ENCODE measurements at places on chromosomes 2 and 18. TPM values are rescaled to one million over a fixed set of nuclear protein-coding genes. Genes with fewer than 3 reads are reported as not detected.

The FOXI3 gene
- not detected for total RNA-seq

The ARHGEF4 gene
- not detected for total RNA-seq

DNA sequence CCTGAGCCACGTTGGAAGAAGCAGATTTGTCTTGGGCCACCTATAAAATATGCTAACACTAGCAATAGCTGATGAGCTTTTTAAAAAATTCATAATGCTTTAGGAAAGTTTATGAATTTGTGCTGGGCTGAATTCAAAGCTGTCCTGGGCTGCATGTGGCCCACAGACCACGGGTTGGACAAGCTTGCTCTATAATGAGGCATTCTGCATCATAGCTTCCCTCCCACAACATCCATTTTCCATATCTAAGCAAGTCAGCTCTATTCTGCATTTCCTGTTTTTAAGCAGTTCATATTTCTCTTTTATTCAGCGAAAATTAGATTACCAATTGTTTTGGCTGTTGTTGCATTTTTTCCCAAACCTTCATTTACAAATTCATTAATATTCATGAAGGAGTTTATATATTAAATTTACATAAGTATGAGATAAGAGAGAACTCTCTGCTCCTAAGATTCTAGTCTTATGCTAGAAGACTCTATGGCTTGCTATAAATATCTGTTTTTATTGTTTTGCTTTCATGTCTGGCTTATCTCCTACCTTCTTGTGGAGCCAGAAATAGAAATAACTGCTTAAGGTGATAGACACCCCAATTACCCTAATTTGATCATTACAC is 114.5 kb upstream of the HNRNPA3 start:
- DNase-seq, result no peak

The TRIM43 gene
- total RNA-seq, result not detected

DNA sequence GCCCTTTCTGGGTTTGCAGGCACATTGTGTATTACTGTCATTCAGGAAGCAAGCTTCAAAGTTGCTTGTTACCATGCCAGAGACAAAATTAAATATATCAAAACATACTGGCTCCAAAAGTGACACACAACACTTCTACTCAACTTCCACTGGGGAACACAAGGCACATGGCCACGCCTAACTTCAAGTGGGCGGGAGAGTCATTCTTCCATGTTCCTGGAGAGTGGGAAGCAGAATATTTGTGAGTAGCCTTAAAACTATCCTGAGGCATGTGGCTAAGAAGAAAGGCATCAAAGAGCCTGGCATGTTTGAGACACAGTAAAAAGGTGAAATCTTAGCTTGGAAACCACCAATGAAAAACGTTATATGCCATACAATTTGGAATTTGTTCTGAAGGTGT is 90.5 kb upstream of the TACR1 start:
- DNase-seq, result peak; percentile 51

The SKOR2 gene
- total RNA-seq, result not detected

DNA sequence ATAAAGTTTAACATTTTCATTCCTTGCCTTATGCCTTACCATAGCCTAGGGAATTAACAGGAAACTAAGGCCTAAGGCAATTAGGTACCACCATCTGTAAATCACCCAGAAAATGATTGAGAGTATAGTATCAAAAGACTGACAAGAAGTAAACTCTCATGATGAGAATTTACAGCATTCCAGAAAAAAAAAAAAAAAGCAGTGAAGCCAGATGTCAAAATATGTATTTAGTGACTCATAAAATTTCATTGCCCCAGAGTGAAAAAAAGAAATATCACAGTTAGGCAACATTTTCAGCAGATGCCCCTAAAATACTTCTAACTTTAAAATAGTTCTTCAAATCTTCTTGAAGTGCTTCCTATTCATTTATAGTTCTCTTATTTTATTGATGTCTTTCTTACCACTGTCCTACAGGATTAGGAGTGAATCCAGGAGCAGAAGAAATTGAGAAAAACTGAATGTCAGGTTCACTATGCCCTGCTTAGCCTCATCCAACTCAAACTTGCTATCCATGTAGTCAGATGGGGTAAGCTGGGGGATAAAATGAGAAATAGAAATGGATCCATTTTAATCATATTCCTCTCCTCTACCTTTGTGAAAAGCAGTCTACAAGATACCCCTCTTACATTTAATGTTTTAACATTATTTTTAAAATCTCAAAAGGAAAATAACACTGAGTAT is 57.3 kb upstream of the TANK start:
- peak; percentile 71 for DNase-seq

GRCh38 chr18:9055185-9055584 is 47.3 kb upstream of the NDUFV2 start:
- DNase-seq, result peak; percentile 71

- no peak for DNase-seq
Observed at GRCh38 chr18:2912357-2913299, 65.8 kb downstream of the EMILIN2 start.

- no peak for DNase-seq
Observed at GRCh38 chr2:238905224-238905623, 57.3 kb downstream of the TWIST2 start.

- peak; percentile 80 for DNase-seq
Observed at GRCh38 chr2:27903649-27904404, 13.3 kb downstream of the BABAM2 start.

Measured in LHCN-M2 (cell line).